ENCODE measurements at places on chromosomes 7 and 10.

DNA sequence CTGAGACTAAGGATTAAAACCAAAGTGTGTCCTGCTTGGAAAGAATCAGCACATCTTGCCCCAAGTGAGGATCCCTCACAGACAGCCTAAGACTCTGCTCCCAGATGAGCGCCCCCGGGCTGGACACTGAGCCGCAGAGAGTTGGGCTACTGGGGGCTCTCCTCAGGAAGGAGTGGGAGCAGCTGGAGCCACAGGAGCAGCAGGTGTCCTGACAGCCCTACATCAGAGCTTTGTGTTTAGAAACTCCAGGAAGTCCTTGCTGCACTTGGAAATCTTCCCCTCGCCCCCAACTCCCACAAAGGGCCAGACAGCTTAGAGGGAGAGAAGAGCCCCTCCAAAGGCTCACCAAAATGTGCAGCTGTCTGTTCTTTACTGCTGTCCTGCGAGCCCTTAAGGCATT is 172.2 kb downstream of the HERPUD2 start:
- DNase-seq, result no peak

DNA sequence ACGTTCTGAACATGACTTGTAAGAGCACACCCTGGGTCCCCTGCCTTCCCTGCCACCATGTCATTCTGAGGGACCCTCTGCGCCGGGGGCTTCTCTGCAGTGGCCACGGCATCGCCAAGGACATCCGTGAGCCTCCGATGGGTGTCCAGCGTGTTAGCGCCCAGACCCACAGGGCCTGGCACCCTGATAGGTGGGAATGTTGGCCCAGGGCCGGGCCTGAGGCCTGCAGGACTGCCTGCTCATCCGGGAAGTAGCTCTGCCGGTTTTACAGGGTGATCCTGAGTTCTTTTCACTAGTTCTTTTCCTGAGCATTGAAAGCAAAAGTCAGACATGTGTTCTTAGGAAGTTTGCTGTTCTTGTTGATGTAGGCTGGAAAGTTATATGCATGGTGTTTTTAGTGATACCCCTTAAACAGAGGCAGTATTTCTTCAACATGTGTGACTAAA is 54.5 kb downstream of the WDR37 start:
- no peak for DNase-seq

GRCh38 chr10:75208181-75208580 is 2.4 kb upstream of the VDAC2 start:
- peak; percentile 7 for DNase-seq

- DNase-seq, result no peak
Observed at GRCh38 chr7:91344911-91345310, 80.7 kb downstream of the FZD1 start.

GRCh38 chr7:132959891-132960290 is 122.0 kb downstream of the CHCHD3 start:
- DNase-seq, result no peak

DNA sequence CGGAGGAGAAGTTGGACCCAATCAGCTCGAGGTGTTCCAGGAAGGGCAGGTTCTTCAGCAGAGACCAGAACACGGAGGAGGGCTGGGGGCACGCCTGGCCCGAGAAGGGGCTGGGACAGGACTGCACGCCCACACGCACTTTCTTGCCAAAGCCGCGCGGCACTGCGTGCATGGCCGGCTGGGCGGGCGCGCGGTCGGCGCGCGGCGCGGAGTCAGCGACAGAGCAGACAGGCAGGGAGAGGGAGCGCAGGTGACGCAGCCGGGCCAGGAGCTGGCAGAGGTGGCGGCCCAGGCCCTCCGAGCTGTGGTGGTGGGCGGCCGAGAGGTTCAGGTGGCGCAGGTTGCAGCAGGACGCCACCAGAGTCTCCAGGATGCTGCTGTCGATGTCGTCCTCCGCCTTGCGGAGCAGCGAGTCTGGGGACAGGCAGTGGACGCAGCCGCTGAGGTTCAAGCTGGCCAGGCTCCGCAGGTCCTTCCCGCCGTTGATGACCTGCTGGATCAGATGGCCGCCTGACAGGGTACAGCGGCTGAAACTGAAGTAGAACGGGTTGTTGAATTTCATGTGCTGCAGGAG is 77.2 kb upstream of the TNRC18 start:
- DNase-seq, result no peak

DNA sequence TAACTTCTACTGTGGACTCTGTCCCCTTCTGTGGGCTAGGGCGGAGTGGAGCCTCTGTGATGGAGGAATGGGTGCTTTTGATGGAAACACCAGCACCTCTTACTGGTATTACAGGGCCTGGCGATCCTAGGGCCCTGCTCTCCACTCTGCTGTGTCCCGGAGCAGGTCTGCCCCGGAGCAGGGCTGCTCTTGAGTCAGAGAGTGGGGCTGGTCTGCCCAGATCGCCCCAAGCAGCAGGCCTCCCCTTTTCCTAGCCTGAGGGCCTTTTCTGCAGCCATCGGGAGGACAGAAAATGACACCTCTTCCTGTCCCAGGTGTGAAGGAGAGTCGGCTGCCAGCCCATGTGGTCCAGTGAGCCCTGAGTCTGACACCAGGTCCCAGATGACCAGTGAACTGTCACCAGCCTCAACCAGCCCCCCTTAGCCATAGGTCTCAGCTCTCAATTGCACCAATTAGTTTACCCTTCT is 1.4 kb downstream of the ZNF282 start:
- peak; percentile 15 for DNase-seq

DNA sequence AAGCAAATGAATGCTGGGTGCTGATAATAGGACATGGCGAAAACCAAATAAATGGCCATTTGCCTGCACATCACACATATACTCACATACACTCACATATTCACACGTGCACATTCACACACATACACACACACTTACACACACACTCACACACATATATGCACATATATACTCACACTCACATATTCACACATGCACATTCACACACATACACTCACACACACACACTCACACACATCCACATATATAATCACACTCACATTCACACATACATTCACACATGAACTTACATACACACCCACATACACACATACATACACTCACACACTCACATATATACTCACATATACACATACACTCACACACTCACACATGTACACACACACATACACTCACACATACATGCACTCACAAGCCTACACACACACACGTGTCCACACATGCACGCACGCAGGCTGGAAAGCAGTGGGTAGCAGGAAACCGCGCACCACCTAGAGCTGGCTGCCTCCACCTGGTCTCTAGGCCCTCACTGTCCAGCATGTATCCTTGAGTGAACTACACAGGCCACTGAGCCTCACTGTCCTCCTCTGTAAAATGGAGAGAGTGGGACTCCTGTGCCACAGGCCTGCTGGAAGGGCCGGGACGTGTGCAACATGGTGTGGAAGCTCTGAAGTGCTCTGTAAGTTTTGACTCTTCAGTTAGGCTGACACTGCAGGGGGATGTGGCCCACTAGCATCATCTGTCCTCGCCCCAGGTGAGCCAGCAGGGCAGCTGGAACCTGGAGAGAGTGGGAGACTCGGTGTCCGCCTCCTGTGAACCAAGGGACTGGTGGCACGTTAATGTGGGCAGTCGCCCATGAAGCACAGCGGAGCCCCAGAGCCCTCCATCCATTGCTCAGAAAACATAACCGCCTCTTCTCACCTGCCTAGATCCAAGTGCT is 14.9 kb downstream of the TMEM72 start:
- no peak for DNase-seq

DNA sequence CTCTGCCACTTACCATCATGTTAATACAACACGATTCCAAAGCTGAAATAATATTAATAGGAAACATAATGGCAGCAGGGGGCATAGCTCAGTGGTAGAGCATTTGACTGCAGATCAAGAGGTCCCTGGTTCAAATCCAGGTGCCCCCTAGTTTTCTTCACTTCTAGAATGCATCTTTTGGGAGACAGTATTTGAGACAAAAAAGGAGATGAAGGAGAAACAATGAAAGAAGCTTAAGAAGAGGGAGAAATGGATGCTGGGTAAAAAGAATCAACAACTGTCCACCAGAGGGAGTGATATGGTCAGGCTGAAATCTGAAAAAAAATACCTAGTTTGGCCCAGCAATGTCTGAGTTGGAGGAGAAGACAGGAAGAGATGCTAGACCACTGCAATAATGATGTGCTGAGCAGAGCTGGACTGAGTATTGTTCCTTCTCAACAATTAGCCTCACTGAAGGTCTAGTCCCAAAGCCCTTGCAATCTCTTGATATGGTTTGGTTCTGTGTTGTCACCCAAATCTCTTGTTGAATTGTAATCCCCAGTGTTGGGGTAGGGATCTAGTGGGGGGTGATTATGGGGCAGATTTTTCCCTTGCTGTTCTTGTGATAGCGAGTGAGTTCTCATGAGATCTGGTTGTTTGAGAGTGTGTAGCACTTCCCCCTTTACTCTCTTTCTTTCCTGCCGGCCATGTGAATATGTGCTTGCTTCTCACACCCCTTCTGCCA is 48.3 kb downstream of the ZNF783 start:
- DNase-seq, result no peak

GRCh38 chr7:18655506-18655905 is 160.0 kb downstream of the HDAC9 start:
- no peak for DNase-seq

- no peak for DNase-seq
Observed at GRCh38 chr7:100929808-100930174, 19.5 kb upstream of the MUC3A start.

- DNase-seq, result peak; percentile 71
Observed at GRCh38 chr7:6637544-6638229, 569 bp downstream of the ZNF316 start.

GRCh38 chr7:26311798-26312197 is 20.1 kb downstream of the SNX10 start:
- no peak for DNase-seq

GRCh38 chr10:125629758-125630376 is 53.1 kb downstream of the TEX36 start:
- no peak for DNase-seq

DNA sequence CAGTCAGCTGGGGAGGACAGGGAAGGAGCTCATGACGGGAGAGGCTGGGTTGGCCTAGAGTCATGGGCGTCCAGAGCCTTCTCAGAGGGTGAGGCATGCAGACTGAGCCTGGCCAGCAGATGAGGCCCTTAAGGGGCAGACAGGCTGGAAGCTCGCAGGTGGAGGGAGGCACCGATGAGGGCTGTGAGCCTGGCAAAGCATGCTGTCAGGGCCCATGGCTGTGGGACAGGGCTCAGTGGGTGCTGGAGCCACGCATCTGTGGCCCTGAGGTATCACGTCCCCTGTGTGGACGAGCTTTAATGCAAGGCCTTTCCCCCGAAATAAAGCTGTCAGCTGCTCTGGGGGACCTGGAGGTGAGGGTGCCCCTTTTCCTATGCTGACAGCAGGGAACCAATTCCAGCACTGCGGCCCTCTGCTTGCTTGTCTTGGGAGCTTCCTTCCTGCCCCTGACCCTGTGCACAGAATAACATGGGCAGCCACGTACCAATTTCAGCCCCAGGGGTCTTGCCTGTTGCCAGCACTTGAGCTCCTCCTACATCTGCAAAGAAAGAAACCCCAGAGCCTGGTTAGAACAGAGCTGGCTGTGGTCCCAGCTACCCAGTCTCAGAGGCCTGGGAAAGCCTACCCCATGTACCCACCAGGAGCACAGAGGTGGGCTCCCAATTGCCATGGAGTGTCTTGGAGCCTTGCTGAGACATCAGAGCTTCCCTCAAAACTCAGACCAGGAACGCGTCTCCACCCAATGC is 20.6 kb downstream of the TMEM273 start:
- no peak for DNase-seq

GRCh38 chr7:155224116-155224811 is 73.4 kb upstream of the INSIG1 start:
- no peak for DNase-seq

DNA sequence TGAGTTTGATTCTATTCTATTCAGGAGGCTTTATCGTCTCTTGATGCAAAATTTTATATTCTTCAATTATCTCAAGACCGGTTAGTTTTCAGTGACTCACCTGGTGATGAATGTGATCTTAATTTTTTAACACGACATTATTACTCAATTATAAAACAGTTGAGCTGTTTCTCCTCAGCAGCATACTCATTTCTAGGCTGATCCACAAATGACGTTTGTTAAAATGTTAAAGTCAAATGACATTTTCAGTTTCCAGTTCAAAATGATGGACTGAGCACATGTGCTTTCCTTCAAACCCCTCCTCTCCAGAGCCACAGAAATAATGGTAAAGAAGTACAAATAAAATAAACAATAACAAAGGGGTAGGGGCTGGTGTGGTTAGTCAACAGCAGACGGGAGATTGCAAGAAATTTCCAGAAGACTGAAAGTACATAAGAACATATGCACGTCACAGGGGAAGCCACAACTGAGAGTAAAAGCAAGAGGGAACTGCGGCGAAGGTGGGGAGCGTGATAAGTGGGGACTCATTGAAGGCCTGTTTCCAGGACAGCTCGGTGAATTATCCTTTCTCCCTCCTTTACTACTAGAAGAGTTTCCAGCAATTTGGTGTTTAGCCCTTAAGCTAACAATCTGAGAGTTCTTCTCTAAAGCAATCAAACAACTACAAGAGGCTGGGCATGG is 10.9 kb downstream of the MACROH2A2 start:
- no peak for DNase-seq

DNA sequence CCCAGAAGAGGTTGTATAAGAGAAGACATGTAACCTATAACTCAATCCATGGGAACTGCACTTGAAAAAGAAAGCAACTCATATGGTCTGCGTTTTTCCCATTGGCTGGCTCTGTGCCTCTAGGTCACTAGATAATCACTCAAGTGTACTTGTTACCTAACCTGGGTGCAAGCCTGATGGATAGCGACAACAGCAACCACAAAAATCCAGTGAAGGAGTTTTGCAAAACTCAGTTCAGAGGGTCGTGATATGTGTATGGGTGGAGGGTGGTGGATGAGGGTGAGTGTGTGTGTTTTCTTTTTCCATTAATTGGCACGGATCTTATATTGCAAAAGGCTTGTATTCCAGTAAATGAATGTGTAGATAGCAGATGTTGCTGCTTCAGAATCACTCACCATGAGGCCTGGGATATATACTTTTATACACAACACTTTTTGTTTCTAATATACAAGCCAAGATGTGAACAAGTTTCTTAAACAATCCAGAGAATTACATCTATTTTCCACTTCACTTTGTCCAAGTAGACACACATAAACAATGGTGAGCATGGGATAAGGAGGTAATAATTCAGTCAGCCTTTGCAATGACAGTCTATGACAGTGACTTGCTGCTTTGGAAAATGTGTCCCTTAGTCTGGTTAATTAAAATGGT is 286.9 kb upstream of the DKK1 start:
- DNase-seq, result no peak

DNA sequence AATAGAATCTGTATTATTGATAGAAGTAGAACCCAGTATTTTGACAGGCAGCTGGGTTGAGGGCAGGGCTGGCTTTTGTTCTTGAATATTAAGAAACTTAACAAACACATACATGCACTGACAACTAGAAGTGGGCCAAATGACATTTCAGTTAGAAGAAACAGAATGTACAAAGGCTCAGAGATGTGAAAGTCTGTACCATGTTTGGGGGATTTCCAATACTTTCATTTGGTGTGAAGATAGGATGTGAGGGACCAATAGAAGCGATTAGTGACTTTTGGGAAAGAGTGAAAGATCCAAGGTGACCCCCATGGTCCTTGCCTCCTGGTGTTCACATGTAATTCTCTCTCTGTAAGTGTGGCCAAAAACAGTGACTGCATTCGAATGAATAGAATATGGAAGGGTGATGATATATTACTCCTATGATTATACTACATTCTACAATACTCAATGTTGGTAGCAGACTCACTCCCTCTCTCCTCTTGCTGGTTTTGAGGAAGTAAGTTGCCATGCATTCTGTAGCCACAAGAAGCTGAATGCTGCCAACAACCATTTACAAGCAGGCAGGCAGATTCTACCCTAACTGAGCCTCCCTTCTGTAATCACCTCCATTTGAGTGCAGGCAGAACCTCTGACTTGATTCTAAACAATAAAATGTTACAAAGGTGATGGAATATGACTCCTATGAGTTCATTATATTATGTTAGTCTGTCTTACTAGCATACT is 151.4 kb downstream of the TMEM168 start:
- no peak for DNase-seq

Data from activated naive CD8-positive, alpha-beta T cell treated with anti-CD3 and anti-CD28 coated beads, Interleukin-2, amount 50 U/mL, for 24 hours (primary cell).